Tibial artery (tissue), 4 donors: ENCODE measurements at places on chromosomes 7 and 10.
A peak's percentile ranks its signal among the peaks of the same experiment; 100 is the strongest.

DNA sequence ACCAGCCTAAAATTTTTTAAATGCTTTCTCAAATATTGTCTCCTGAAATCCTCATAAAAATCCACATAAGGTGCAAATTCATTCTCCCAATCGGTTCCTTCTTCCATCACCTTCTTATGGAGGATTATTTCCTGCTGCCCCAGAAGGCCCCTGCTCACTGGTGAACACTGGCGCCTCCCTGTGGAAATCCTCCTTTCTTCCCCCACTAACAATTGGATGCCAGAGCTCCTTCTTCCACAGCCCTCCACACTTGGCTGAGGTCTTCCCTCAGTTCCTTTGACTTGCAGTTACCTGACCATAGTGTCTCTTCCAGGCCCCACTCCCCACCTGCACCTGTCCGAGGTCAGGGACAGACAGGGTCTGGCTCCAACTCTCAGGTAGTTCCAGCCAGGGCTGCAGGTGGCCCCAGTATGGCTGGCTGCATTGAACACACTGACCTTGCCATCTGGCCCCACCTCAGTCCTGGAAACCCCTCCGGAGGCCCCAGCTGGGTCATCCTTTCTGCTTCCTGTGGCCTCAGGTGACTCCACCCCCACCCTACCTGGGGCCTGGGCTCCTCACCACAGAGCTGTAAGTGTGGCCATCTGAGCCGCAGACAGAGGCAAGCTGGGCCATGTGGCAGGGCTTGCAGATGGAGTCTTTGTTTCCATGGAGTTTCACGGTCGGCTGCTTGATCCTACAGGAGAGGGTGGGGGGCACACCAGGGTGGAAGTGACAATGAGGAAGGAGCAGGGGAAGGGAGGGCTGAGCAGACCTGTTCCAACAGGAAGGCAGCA is 18.4 kb downstream of the SPOCK2 start:
- DNase-seq: no peak

- no peak for DNase-seq
Observed at GRCh38 chr7:88091988-88092675, 127.7 kb downstream of the SRI start.

- no peak for DNase-seq
Observed at GRCh38 chr10:101828766-101829551, 10.7 kb upstream of the OGA start.

- no peak for DNase-seq
Observed at GRCh38 chr7:147376192-147376591, 1214.4 kb upstream of the C7orf33 start.

DNA sequence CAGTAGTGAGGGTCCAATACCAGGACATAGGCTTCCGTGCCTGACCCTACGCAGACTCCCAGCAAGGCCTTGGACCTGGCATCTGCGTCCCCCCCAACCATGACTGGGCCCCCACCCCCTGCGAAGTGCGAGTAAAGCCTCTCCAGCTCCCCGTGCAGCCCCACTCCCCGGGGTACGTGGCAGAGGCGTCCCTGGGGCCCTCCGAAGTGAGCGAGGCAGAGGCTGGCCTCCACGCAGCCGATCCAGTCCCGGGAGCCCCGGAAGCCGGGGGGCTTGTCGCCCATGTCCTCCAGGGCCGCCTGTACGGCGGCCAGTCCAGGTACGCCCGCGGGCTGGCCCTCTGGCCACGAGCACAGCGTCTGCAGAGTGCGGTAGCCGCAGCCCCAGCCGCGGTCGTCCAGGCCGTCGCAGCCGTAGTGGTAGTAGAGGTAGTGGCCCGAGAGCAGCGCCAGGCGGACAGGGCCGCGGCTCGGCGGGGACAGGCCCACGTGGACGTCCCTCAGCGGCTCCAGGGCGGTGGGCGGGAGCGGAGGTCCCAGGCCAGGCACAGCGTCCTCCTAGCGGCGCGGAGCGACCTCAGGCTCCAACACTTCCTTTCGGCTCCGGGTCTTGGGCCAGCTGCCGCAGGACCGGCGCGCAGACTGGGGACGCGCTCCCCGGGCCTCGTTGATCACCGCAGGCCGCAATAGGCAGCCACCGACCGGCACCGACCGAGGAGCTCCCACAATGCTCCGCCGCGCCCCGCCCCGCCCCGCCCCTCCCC is at the start of gene UFSP1:
TSS of gene UFSP1 (minus strand) at position 728 of the 763 bp plus-strand sequence. CDS start at position 284, 444 bp downstream.
- no peak for DNase-seq

DNA sequence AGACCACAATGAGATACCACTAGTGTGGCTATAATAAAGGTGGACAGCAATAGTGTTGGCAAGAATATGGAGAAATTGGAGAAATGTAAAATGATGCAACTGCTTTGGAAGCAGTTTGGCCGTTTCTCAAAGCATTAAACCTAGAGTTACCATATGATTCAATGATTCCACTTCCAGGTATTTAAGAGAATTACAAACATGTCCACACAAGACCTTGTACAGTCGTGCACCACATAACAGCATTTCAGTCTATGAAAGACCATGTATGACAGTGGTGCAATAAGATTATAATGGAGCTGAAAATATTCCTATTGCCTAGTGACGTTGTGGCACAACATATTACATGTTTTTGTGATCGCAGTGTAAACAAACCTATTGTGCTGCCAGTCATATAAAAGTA is 29.6 kb downstream of the CCDC172 start:
- no peak for DNase-seq

DNA sequence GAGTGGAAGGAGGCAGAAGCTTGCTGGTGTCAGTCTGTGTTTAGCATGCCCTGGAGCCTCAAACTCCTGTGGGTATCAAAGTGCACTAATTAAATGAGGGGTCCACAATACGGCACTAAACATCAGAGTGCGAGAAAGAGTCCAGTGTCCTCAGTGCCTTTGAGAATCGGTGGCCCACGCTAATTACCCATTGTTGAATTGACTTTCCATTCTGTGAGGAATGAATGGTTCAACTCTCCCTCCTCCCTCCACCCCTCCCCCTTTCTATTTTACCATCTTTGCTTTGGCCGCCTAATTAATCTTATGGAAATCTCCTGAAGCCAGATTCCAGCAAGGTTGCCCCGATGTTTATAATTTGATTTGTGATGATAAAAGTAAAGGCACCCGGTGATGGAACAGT is 217.8 kb downstream of the TFEC start:
- no peak for DNase-seq

DNA sequence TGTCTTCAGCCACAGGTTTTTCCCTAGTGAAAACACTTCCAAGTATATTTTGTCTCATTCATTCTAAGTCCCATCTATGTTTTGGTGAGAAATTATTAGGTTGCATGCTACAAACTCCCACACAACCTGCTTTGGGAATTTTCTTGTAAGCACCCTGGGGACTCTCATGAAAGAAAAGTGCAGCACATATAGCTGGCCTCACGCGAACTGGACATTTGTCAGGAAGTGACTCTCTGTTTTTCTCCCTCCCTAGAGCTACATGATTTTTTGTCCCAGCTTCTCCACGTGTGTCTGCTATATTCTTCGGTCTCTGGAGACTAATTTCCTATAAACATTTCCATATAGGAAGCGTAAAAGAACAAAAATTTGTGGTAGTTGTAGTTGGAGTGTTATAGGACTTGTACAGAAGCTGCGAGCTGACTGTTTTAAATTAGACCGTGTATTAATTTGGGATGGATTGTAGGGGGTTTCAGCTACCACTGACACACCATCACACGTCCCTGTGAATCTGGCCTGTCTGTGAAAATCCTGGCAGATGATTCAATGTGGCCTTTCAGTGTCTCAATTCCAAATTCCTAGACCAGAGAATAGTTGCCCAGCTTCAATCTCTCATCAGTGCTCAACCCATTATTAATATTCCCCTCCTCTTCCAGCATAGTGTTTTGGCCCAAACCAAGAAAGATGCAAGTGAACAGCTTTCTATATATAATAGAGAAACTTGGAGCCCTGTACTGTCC is 40.2 kb downstream of the ARL4A start:
- DNase-seq: no peak

- no peak for DNase-seq
Observed at GRCh38 chr7:127948312-127948711, 82.9 kb downstream of the LRRC4 start.

DNA sequence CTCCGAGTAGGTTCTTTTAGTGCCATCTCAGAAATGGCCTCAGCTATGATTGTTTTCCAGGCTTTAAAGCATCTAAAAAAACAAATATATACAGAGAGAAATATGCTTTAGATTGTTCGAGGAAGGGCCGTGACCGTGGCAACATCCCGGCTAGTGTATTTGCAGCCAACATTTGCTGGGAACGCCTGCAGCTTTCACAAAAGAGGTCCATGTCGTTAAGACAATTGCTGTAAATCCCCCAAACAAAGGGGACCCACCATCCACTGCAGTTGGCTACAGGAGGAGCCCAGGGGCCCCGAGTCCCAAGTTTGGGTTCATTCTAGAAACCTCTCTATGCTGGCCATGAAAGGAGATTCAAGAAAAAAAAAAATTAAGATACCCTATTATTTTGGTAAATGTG is 152.8 kb upstream of the TCF7L2 start:
- no peak for DNase-seq

DNA sequence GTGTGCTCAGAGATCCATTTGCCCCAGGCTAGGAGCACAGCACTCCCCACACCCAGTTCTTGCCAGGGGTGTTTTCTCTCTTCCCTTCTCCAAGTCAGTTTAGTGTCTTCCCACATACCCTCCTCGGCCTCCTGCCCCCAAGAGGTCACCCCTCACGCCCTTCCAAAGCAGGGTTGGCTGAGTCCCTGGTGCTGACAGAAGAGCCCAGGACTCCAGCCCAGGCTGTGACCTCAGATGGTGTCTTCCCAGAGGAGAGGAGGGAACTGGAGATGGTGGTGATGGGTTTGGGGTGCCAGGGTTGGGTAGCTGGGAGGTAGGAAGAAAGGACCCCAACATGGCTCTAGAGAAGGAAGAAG is 19.8 kb downstream of the ZNF775 start:
- DNase-seq: no peak

DNA sequence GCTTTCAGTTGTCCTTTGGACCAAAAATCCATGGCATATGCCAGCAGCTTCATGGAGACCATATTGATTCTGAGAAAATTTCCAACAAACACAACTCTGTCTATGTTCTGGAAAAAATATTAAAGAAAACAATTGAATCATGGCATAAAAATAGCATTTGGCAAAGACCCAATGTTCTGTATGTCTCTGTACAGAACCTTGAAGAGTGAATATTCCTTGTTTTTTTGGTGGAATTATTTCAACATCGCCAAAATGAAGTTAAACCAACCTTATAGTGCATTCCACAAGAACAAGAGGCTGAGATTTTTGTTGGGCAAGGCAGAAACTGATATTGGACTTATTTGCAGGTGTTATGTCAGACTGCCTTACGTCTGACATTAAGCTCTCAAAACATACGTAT is 53.3 kb upstream of the SLC16A12 start:
- DNase-seq: no peak

GRCh38 chr10:37495415-37495814 is 362.0 kb downstream of the ZNF248 start:
- no peak for DNase-seq

GRCh38 chr7:41970941-41971340 is 266.1 kb downstream of the GLI3 start:
- no peak for DNase-seq

DNA sequence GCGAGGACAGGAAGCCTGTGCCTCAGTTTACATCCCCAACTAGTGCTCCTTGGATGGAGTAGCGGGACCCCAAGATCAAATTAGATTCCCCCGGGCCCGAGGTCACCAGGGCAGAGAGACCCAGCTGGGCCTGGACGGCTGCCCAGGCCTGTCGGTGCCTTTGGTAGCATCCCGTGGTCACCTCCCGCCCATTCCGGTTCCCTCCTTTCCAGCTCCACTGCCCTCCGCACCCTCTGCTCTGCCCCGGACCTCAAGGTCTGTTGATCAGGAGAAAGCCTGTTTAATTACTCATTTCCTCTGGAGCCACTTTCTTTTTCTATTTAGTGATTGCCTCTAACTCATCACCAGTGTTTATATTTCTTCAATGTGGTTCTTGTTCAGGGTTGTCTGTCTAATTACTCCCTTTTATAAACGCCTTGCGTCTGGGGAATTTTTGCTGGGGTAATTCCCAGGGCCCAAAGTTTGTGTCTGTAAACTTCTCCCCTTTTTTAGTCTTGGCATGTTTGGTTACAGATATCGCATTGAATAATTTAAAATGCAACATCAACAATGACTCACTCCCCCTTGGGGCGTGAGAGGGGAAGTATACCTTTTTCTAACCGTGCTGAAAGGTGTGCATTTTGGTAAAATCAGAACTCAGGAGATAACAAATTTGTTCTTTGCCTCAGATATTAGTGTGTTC is 1.9 kb downstream of the FOXK1 start:
- DNase-seq: peak; percentile 71

GRCh38 chr7:7103343-7104313 is 78.7 kb upstream of the C1GALT1 start:
- no peak for DNase-seq

GRCh38 chr7:47792521-47793121 is 155.6 kb downstream of the PKD1L1 start:
- DNase-seq: no peak

- no peak for DNase-seq
Observed at GRCh38 chr10:101116754-101117153, 14.3 kb upstream of the TLX1 start.

- peak; percentile 29 for DNase-seq
Observed at GRCh38 chr7:150514748-150515222, at the start of gene GIMAP7. Gene GIMAP7 (plus strand): TSS chr7:150514872. CDS start chr7:150519975, 5,103 bp downstream.

DNA sequence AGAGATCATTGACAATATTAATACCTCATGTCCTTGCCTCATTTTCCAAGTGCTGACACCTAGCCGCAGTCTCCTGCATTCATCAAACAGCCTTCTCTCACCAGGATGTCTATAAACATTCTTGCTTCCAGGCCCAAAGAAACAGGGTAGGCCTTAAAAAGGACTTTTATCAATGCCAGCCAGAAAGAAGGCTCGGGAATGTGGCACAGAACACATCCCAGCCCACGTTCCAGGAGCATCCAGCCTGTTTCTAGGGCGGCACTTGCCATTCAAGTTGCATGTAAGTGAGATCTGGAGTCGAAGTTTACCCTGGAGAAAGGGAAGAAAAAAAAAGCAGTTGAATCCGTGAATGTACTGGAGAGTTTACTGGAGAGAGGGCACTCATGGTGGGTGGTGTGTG is 1083.1 kb downstream of the KCNMA1 start:
- no peak for DNase-seq

DNA sequence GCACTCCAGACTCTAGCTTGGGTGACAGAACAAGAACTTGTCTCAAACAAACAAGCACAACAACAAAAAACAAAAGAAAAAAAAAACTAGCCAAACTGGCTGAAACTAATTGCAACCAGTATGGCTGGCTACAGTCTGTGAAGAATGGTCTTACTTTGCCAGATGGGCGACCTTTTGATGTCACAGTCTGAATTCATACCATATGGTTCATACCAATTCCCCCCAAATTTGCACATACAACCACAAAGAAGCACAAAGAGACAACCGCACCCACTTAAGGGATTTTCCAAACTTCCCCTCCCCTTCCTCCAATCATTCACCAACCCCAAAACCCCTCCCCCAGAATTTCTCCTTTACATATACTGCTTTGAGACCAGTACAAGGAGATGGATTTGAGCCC is 114.2 kb downstream of the SPAG6 start:
- no peak for DNase-seq
